ENCODE measurements at places on chromosomes 3 and 15.

DNA sequence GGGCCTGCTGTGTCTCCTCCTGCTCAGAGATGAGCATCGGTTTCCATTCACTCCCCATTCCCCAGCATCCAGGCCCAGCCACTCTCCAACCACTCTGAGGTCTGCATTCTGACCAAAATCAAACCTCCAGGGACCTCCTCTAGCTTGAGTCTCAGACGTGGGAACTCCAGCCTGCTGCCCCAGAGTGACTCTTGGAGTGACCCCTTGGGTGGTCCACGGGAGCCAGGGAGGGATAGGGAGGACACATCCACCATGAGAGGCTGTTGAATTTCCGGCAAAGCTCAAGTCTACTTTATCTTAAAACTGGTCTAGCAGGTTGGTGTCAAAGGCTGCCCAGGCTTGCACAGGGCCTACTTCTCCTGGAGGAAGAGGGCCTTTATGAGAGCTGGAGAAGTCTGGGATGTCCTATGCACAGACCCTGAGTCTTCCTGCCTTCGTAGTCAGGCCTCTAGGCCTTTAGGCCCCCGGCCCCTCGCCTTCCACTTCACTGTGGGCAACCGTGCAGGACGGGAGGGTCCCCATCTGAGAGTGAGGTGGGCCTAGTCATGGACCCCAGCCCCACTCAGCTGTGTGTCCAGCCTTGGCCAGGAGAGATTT is 8.9 kb downstream of the CISH start:
- no peak for DNase-seq

GRCh38 chr15:98843844-98844243 is 163.7 kb downstream of the PGPEP1L start:
- DNase-seq, result no peak

DNA sequence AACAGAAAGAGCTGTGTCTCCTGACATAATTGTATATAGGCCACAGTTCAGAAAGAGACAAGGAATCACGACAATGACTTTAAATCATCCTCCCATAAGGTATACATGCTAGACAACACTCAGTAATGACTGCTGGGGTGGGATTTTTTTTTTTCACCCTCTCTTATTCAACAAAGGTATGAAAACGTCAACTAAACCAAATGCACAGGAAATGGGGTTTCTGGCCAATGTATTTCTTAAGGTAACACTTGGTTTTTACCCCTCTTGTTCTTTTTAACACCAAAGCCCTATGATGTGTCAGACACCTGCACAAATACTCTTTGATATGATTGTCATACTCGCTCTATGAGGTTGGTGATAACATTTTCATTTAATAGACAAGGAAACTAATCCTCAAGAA is 78.3 kb downstream of the MCF2L2 start:
- no peak for DNase-seq

DNA sequence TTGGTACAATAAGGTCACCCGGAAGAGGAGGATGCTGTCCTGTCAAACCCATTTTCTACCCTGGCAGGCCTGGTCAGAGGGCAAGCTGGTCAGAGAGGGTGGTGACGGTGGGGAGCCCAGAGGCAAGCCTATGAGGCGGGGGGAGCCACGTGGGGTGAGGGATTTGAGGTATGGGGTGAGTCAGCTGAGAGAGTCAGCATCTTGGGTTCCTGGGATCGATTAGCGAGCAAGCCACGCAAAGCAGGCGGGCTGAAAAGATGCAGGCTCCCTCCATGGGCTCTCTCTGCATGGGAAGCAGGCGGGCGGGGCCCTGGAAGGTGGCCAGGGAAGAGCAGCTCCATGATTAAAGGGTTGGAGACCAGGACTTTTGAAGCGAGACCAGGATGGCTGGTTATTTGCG is 48.1 kb downstream of the MAGEF1 start:
- DNase-seq, result no peak

Data from stimulated activated CD4-positive, alpha-beta T cell treated with anti-CD3 and anti-CD28 coated beads, TNF-alpha, amount 100 ng/mL, for 1 hour (primary cell).